ENCODE measurements at places on chromosomes 7 and 10.

DNA sequence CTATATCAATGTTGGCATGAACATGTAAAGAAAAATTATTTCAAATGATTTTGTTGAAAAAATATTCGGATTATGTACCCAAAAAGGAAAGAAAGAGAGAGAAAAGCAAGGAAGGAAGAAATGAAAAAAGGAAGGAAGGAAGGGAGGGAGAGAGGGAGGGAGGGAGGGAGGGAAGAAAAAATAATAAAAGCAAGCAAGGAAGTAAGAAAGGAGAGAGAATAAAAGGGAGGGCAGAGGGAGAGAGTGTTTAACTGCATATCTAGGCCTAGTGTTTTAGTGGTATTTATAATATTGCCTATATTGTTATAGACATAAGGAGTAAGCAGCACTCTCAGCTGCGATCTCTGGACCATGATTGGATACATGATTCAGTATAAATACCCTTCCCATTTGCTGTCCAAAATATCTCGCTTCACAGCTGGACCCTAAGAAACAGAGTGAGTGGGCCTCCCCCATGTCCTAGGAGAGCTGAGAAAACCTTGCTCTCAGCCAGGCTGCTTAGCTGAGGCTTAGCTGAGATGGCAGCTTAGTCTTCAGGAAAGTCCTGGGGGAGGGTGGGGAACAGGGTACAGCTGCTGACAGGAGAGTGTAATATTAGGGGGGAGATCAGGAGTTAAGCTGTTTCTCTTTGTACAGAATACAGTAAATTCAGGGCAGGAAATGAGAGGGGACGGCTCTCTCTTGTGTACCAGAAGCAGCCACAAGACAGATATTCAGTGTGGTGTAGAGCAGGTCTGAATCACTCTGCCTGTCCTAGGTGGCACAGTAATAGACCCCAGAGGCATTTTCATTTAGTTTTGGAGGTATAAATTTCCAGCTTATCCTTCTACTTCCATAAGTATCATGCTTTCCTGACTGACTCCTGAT lies 66.8 kb upstream of the TARP start:
- DNase-seq, result no peak

DNA sequence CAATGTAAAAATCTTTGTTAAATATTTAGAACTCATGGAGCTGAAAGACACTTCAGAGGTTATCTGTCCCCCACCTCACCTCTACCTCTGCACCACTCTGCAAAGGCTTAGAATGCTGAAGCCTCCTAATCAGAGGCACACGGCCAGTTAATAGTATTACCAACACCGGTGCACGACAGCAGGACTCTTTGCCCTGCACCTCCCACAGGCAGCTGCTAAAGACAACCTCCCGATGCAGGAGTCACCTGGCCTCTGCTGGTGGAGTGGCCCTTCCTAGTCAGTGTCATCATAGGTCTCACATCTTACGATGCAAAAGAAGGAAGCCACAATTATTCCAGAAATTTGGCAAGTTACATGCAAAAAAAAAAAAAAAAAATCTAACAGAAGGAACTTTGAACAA lies 66.6 kb upstream of the MGMT start:
- no peak for DNase-seq

DNA sequence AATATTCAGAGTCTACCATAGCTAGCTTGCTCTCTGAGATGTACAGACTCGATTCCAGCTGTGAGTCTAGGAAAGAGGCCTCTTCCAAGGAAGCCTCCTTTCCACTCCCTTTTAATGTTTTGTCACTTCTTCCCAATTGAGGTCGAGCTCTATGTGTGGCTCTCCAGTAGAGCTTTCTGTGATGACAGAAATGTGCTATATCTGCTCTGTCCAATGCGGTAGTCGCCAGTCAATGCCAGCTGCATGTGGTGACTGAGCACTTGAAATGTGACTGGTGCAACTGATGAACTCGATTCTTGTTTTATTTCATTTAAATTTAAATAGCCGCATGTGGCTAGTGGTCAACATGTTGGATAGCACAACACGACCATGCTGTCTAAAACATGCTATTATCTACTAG lies 387.0 kb upstream of the NRP1 start:
- no peak for DNase-seq

- DNase-seq, result no peak
These were observed 36.6 kb upstream of the CALD1 start for GRCh38 chr7:134742688-134743350.

DNA sequence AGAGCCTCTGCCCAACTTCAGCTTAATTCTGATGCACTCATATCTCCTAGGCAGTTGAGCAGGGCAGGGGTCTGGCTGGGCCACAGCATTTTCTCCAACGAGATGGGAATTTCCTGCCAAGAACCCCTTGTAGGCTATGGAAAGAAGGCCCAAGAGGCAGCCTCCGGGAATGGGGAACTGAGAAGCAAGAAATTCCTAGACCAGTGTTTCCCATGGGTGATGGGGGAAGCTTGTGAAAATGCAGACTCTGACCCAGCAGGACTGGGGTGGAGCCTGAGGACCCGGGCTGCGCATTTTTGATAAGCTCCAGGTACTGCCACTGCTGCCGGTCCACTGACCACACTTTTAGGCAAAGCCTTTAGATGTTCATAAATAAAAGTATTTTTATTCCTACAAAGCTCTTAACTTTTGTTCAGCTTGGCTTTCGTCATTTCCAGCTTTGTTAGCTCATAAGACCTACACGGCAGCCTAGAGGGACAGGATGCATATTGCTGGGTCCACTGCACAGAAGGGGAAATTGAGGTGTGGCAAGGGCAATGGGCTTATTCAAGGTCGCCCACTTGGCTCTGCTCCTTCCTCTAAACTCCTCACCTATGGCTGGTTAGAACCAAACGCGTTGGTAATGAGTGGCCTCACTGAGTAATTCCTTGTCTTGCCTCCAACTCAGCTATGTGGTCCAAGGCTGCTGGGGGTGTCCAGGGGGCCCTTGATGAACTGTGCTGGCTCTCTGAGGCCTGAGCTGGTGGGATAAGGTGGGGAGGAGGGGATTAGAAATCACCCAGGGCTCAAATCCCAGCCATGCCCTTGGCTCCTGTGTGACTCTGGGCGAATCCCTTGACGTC lies 29.5 kb downstream of the ZCCHC24 start:
- DNase-seq, result no peak

DNA sequence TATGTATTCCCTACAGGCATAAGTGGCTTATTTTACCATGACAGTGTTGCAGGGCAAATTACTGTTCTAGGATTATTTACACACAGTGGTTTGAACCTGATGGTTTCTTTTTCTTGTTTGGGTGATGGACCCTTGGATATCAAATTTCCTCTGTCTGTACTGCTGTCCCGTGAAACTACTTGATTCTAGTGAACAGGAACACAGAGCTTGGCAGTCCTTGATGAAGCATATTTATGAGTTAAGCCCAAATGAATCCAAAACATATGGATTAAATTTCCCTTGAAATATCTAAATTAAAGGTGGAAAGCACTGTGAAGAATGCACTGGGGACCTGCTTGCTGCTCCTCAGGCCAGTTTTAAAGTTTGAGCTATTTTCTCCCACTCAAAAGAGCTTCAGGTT lies 635.3 kb downstream of the INHBA start:
- DNase-seq, result no peak

DNA sequence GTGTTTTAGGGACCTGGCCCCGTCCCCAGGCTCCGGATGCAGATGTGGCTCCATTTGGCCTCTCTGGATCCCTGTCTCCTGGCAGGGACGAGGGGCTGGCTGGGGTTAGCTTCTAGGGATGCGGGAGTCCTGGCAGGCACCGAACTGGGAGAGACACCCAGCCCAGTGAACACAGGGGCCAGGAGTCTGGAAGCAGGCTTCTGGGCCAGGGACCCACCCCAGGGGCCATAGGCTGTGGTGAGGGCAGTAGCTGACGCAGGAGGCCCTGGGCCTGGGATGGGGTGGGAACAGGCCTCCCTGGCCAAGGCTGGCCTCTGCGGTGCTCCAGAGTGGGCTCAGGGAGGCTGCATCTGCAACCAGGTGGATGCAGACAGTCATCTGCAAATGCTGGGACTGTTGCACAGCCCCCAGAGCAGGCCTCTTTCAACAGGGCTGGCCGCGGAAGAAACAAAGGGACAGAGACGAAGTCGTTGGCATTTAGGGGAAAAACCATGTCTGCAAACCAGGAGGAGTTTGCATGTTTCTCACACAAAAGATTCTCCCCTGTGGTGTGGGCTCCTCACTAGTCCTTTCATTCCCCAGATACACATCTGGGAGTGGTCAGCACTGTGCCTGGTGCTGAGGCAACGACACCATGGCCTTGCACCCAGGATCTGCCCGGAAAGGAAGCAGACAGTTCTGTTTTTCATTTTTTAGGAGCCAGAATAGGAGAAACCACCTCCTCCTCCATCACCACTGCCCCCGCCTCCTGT lies 36.4 kb upstream of the ZNF488 start:
- DNase-seq, result no peak

DNA sequence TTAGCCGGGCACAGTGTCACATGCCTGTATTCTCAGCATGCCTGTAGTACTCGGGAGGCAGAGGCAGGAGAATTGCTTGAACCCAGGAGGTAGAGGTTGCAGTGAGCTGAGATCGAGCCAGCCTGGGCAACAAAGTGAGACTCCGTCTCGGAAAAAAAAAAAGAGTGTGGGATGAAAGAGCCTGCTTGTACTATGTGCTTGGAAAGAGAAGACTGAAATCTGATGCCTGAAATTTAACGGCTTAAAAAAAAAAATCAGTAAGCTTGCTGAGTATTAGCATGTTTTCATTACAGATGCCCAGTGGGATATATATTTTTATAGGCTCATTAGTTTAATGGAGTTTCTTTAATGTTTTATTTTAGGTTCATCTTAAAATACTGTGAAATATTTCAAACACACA lies 4.2 kb downstream of the NT5C2 start:
- DNase-seq, result no peak

GRCh38 chr7:133364959-133365690 lies 112.2 kb downstream of the EXOC4 start:
- DNase-seq, result no peak

- no peak for DNase-seq
These were observed 311.7 kb upstream of the NFE2L3 start for GRCh38 chr7:25840209-25840792.

DNA sequence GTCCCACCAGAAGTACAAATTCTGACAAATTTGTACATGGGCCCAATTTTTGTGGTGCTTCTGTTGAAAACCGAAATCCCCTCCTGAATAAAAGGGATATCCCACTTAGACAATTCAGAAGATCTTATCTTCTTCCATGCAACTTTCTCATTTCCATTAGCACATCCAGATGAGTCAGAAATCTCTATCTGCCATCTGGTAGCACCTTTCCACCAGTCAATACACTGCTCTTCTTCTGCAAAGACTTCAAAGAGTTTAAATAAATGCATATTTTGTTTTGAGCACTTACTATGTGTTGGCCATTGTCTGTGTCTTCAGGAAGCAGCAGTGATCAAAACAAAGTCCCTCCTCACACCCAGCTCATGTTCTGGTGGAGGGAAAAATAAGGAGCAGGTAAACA lies 12.7 kb upstream of the KLF6 start:
- no peak for DNase-seq

DNA sequence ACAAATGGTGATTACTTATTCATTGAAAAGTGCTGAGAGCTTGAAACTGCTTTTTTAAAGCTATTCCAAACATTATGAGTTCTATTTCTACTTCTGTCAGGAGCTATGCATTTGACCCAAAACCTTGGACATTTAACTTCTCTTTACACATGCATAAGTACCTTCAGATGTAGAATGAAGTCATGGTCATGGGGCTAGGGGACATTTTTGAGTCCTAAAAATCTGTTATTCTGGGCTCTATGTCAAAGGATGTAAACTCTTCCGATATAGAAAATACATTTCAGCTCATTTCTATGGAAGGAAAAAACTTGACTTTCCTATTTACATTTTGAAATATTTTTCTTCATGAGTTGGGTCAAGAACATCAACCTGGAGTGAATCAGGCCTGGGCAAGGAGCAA lies 179.5 kb upstream of the CXCL12 start:
- no peak for DNase-seq

DNA sequence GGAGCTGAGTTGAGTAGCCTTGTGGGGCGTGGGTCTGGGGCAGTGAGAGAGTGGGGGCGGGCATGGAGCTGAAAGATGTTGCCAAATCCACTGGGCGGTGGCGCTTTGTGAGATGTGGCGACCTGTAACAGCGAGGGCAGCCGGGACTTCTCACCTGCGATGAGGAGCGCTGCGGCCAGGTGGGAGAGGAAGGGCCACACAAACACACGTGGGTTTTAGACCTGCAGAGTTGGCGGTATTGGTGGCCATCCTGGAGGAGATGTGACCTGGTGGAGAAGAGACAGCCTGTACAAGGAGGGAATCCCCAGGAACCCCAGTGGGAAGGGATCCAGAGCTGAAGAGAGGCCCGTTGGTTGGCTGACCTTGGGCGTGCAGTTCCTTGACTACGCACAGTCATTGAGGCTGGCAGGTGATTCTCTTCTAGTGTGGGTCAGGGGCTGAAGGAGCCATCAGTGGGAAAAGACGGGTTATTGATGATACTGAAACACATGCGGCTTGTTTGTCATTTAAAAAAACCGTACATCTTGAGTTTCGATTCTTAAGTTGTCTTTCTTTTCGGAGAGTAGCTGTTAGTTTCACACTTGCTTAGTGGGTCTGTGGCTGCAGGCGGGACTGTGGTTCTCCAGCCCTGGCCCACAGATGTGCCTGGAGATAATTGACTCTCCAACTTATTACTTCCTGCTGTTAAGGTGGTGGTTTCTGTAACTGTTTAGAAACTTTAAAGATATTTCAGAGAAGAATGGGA lies 2.4 kb downstream of the CHST12 start:
- DNase-seq, result no peak

- DNase-seq, result no peak
These were observed 217.6 kb downstream of the KCNMA1 start for GRCh38 chr10:77419979-77420378.

GRCh38 chr7:117230276-117231046 lies 92.4 kb downstream of the WNT2 start:
- no peak for DNase-seq

- no peak for DNase-seq
These were observed 81.1 kb downstream of the TCF7L2 start for GRCh38 chr10:113031147-113031546.
